Ureter (tissue), 1 donor: ENCODE measurements at places on chromosomes 1 and 21.
A peak's percentile ranks its signal among the peaks of the same experiment; 100 is the strongest.

- DNase-seq: no peak
Observed at GRCh38 chr1:30183895-30184294, 539.5 kb downstream of the MATN1 start.

DNA sequence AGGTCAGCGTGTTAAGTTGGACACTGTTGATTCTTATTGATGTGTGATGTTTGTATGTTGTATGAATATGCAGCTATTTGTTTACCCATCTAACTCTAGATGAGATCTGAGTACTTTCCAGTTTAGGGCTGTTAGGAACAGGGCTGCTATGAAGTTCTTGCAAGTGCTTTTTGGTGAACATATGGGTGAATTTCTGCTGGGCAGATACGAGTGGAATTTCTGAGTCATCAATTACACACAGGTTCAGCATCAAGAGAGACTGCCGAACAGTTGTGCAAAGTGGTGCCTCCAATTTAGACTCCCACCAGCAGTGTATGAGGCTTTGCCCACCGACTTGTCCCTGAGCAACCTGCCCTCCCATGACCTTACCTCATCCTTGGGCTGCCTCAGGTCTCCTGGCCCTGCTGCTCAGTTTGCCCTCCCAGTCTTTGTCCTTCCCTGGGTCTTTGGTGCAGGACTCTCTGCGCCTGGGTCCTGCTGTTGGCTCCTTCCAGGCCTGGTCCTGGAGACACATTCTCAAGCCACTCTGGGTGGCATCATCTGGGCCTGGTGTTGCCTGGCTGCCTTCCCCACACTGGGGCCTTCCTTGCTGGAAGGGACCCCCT lies 343.6 kb downstream of the PTPRU start:
- no peak for DNase-seq

GRCh38 chr1:230350208-230350921 lies 75.8 kb downstream of the PGBD5 start:
- DNase-seq: no peak

DNA sequence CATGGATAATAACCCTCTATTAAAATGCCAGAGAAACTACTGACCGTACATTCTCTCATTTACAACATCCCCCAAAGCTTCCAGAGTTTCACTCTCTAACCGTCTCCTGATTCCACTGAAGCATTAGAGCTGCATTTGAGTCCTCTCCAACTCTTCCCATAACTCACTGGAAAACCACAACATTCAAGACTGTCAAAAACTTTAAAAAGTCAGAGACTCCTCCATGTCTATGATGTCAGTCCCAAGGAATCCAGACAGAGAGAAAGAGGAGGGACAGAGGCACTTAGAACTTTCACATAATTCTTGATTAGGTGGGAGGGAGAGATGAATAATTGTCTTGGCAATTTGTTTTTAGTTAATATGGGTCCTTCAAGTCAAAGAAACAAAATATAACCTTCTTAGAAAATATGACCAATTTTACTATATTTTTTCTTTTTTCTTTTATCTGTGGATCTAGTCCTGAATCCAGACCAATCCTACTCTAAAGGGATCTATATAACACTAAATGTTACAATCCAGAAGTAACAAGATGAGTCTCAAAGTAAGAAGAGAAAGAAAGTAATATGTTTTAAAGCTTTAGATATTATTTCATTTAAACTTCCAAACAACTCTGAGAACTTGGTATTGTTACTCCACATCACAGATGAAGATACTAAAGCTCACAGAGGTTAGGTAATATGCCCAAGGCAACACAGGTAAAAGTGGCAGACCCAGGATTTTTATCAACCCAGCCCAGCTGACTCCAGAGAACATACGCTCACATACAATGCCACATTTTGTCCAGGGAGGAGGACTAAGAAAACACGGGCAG lies 23.8 kb downstream of the OTUD7B start:
- DNase-seq: no peak

- DNase-seq: no peak
Observed at GRCh38 chr1:27643600-27644368, 8.8 kb upstream of the FGR start.

DNA sequence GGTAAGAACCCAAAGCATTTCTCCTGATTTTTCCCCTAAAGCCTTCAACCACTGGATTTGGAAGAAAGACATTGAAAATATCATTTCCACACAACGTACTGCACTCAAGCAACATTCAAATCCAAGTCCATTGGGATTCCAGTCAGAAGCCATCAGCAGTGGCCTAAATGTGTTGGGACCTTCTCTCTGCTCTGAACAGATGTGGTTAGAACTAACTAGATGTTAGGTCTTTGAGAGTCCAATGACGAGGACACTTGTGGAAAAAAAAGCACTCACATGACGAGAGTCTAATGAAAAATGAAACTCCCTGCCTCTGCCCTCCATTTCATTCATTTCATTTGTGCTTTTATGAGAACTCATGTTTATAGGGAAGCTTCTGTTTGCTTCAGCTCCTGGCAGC lies 382.3 kb downstream of the SIPA1L2 start:
- no peak for DNase-seq

- DNase-seq: no peak
Observed at GRCh38 chr1:209240351-209240750, 343.2 kb upstream of the CAMK1G start.

DNA sequence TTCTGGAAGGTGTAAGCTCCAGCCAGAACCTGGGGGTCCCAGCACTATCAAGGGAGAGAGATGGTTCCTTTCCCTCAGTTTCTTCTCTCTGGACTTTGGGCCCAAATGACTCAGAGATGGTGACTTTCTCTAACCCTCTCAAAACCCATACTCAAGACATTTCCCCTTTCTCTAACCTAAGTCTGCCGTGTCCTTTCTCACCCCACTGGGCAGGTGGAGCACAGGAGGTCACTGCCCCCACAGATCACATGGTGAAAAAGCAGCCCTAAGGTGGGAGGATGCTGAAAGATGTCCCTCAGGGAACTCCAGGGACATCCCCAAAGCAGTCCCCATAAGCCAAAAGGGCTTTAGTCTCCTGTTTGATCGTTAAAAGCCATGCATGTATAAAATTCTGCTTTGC lies 173.7 kb downstream of the HIVEP3 start:
- no peak for DNase-seq

GRCh38 chr1:93080179-93080823 lies 1.2 kb downstream of the MTF2 start:
- DNase-seq: no peak

DNA sequence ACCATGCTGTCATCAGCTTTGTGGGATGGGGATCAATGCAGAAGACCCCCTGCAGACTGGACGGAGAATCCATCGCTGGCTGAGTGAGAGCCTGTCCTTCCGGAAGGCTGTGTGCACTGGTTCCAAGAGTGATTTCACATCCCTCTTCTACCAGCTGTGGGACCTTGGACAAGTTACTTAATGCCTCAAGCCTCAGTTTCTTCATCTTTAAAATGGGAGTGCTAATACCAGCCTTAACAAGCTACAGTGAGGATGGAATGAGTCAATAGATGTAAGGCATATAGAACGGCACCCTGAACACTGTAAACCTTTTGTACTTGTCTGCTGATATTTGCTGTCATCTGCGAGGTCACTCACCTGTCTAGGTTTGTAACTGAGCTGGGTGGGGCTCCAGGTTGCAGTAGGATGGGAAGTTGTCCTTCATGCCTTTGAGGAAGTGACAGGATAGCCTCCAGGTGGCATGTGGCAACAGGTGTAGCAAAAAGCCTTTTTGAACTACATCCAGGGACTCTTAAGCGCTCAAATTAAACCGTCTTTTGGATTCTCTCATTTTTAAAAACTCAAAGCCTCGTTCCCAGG lies 27.5 kb downstream of the TMEM51 start:
- no peak for DNase-seq

DNA sequence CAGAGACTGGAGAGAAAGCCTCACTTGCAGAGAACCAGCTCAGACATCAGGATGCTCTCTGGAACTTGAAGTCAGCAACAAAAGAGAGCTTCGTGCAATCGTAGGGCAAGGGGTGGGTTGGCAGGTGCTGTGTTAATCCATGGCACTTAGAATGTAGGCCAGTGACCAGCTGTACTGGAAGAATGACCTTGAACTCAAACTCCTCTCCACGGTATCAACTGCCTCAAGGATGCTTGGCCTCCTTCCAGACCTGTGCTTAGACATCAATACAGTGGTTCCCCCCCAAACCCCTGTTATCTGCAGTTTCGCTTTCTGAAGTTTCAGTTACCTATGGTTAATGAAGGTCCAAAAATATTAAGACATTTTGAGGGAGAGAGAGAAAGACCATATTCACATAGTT lies 6.5 kb downstream of the KANK4 start:
- DNase-seq: no peak

GRCh38 chr21:45854690-45855247 lies 126.8 kb upstream of the COL6A1 start:
- DNase-seq: peak; percentile 24

DNA sequence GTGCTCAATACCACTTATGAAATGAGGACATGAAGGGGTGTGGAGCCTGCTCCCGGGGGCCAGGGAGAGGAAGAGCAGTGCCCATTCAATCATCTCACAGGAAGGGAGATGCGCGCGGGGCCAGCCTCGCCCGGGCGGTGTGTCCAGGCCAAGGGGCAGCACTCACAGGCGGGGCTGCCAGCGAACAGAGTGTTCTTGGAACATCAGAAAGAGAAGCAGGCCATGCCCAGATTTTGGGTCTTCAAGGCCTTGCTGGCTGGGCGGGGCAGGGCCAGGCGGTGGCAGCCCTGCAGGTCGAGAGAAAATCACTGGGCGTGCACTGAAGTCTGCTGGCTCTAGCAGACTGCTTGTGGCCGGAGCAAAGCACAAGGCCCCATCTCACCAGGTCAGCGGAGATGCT lies 168.6 kb downstream of the PRDM16 start:
- DNase-seq: no peak

DNA sequence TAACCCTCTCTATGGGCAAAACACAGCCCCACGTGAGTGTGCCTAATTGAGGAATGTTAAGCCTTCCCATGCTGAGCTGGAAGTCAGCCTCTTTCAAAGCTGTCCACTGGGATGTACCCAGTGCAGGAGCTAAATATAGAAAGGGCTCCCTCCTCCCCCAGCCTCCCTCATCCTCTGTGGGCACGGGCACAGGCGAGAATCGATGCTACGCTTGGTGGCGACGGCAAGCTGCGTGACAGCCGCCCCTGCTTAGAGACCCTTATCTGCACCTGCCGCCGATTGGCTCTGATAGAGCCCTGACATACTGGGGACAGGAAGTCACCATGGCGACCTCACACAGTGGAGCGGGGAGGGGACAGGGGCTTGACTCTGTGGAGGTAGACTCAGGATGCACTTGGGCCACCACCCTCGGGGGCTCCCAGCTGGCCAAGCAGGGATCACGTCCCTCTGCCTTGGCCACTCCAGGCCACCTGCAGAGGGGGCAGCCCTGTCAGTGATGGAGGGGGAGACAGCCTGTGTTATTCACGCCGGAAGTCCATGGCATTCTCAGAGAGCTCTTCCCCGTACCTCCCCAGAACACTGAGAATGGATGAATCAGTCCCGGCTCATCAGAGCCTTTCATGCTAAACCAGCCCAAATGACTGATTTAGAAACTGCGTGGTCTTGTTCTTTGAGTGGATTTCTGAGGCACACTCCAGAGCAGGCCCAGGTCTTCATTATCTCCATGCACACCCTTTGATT lies 84.8 kb downstream of the KCND3 start:
- no peak for DNase-seq

DNA sequence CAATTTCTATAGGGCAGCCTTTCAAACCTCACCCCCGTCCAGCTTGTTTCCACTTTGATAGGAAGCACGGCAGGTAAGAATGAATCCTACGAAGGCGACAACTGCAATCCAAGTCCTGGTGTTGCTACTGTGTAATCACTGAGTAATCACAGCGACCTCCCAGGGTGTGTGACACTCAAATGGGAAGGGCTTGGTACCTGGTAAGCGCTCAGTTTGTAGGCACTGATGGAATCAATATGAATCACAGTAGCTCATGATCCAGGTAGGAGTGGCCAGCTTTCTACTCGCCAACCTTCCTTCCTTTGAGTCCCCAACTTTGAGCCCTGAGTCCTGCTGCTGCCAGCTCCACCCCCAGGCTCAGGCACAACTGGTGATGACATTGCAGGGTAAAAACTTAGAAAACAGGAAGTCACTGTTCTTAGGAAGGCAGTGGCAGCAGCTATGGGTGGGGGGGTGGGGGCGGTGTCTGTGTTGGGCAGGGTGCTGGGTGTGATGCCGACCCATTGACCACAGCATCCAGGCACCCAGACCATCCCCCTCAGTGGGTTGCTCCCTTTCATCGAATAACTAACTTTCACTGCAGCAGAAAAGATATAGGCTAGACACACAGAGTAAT lies 70.7 kb downstream of the CD247 start:
- DNase-seq: peak; percentile 65

GRCh38 chr1:156458181-156458503 lies 42.4 kb downstream of the MEF2D start:
- no peak for DNase-seq

DNA sequence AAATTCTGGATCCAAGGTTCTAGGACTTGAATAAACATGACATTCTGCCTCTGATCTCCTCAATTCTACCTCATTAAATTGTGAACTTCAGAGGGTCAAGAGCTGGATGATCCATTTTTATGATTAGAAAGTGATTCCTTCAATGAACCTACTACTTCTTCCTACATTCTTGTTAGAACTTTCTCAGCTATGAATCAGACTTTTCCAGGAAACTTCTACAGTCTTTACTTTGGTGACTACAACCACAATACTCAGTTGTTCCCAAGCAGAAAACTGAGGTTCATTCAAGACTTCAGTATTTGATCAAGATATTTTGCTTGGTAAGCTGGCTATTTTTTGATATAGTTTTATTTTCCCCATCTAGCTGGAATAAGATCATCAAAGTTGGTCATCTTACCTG lies 51.4 kb downstream of the CDC7 start:
- no peak for DNase-seq

DNA sequence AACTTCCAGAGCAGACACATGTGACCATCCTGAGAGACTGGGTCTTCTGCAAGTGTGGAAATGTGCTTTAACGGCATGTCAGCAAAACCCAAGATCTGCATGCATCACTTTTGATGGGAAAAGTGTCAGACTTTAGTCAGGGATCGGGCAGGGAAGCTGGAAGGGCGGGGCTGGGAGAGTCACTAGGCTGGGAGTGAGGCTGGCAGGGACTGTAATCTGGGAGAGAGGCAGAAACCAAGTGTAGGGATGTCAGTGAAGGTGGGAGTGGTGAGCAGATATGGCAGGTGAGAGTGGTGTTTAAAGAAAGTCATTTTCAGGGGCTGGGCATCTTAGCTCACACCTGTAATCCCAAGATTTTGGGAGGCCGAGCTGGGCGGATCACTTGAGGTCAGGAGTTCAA lies 11.3 kb downstream of the CDA start:
- no peak for DNase-seq

DNA sequence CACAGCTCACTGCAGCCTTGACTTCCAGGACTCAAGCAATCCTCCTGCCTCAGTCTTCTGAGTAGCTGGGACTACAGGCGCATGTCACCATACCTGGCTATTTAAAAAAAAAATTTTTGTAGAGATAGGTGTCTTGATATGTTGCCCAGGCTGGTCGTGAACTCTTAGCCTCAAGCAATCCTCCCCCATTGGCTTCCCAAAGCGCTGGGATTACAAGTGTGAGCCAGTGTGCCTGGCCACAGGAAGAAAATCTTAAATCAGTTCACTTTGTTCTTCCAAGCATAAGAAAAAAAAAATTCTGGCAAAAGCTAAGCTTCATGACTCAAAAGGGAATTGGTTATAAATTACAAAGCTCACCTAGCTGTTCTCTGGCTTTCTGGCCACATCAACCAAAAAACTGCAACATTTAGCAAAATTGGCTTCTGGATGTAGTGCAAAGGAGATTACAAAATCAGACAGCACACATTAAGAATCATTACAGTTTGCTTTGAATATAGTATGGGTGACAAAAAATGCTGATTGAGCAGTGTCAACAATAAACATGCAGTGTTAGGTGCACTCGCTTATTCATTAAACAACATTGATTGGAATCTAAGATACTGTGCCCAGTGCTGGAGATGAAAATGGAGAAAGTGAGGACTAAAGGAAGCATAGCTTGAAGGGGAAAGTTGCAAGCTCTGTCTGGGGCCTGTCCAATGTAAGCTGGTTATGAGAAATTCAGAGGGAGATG lies 76.7 kb downstream of the KCTD3 start:
- DNase-seq: no peak
